ENCODE measurements at places on chromosomes 2 and 18.
A peak's percentile ranks its signal among the peaks of the same experiment; 100 is the strongest.

DNA sequence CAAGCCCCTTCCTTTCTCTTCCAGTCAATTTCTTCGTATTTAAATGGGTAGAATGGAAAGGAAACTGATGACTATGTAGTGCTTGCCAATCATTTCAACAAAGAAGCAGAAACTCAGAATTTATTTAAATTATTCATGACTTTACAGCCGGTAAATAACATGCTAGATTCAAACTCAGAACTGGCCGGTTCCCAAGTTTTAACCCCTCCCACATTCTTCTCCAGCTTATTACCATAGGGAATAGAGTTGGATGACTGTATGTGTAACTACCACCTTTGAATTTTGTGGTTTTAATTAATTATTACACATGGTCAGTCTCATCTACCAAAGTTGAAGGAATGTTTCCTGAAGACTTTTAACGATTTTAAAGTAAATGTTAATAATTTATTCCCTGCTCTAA is 819.3 kb upstream of the LRATD1 start:
- no peak for DNase-seq

GRCh38 chr2:119059287-119059686 is 99.3 kb downstream of the C1QL2 start:
- DNase-seq: no peak

GRCh38 chr2:54522624-54523281 is 66.6 kb downstream of the SPTBN1 start:
- DNase-seq: peak; percentile 62

DNA sequence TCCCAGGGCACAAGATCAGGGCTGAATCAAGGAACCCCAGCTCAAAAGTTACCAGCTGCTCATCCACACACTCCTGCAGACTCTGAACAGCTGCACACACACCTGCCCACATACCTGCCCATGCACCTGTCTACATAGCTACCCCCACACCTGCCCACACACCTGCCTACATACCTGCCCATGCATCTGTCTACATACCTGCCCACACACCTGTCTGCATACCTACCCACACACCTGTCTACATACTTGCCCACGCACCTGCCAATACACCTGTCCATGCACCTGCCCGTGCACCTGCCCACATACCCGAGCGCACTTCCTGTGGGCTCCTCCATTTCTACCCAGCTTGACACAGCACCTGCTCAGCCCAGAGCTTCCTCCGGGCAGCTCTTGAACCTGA is 122.8 kb upstream of the AGAP1 start:
- DNase-seq: no peak

- no peak for DNase-seq
Observed at GRCh38 chr2:42180300-42180699, 11.1 kb downstream of the EML4 start.

DNA sequence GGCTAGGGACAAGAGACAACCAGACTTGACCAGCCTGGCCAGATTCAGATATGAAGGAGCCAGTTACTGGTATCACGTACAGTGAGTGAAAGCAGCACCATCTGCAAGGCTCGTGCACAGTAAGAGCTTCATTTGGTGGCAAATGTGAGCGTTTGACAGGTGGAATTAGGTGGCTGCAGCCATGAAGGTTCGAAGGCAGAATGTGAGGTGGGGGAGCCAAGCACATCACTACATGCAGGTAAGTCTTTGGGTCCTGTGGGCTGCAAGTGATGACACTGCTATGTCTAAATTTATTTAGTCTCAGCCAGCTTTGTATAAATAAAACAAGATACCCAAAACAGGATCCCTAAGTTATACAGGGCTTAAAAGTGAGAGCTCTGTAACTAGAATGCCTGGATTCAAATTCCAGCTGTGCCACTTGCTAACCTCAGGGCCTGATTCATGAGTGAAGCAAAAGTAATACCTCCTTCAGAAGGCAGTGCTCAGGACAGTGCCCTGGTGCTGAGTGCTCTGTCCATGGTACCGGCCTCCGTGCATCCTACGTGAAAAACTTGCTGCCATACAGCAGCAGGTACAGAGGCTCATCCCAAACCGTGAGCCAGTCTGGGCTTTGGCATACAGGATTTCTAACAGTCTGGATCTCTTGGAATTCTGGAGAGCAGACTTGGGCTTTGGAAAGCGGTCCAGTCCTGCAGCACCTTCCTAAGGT is 18.6 kb downstream of the DDX18 start:
- DNase-seq: peak; percentile 34

DNA sequence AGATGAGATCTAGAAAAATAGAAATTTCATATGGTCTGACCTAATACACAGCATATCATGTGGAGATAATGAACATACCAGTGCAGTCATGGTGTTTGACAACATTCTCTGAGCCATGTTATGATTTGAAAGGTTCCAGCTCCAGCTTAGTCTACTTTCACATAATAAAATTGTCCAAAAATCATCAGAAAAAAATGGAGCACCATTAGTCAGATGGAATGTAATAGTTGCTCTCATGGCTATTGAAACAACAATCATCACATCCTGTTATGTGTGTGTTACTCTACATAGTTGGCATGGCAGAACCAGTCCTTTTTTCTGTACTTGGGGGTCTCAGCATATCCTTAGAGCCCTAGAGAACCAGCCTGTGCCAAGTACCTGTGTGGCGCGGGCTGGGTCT is 678.9 kb upstream of the FANCL start:
- DNase-seq: no peak

DNA sequence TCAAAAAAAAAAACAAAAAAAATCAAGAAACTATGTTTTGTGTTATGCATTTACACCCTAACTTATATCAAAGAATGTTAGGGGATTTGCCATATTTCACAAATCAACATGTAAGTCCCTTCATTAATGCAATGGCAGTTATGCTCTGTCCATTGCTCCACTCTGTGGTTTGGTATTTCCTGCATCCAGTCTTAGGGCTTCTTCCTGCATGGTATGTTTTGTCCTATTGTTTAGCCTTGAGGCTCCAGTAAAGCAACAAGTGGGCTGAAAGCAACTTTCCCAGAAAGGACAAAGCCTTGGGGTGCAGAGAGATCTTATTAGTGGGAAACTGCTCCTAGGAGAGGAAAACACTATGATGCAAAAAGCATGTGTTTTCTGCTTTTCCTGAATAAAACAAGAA is 474.1 kb downstream of the IRS1 start:
- DNase-seq: no peak

GRCh38 chr2:45171136-45171501 is 161.9 kb upstream of the SIX2 start:
- DNase-seq: no peak

- DNase-seq: peak; percentile 26
Observed at GRCh38 chr18:5543773-5544389, at the start of gene EPB41L3. Gene EPB41L3 (minus strand): TSS chr18:5543997. CDS start chr18:5489183, 54,814 bp downstream.

DNA sequence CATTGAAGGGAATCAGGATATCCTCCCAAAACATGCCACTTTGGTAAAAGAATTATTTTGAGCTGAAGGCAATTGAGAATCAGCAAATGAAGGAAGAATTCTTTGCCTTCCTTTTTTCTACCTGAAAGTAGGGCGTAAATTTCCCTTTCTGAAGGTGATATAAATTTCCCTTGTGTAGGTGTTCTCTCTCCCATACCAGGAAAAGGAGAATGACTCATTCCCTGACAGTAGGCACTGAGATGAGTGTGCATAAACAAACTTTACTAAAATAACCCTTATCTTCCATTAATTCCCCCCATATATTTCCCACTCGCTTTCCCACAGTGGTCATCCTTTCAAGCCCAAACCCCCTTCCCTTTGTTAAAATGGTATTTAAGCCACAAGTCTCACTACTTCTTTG is 1339.0 kb downstream of the LRP1B start:
- DNase-seq: no peak

- no peak for DNase-seq
Observed at GRCh38 chr2:203167751-203168150, 71.1 kb upstream of the CYP20A1 start.

DNA sequence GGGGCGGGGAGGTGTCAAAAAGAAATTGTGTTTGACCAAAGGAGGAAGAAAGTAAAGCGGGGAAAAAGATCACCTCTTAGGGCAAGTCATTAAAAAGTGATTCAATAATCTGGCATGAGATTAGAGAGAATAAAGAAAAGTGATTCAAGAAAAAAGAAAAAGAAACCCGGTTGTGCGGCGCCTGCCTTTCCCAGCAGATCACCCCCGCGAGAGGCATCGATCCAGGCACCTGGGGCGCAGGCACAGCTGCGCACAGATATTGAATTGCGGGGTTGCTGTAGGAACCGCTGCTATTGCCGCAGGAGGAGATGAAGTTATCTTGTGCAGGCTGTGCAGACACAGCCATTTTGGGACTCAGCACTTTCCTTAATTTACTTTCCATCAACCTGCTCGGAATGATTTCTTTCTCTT is 71.2 kb downstream of the PLB1 start:
- no peak for DNase-seq

- DNase-seq: no peak
Observed at GRCh38 chr2:41886145-41886664, 161.6 kb upstream of the PKDCC start.

GRCh38 chr2:232341739-232342126 is 36.8 kb upstream of the ALPP start:
- no peak for DNase-seq

GRCh38 chr2:232290668-232291067 is 87.9 kb upstream of the ALPP start:
- DNase-seq: no peak

- no peak for DNase-seq
Observed at GRCh38 chr18:26332991-26333390, 106.7 kb downstream of the TAF4B start.

- DNase-seq: no peak
Observed at GRCh38 chr2:15449556-15450236, 111.4 kb downstream of the NBAS start.

DNA sequence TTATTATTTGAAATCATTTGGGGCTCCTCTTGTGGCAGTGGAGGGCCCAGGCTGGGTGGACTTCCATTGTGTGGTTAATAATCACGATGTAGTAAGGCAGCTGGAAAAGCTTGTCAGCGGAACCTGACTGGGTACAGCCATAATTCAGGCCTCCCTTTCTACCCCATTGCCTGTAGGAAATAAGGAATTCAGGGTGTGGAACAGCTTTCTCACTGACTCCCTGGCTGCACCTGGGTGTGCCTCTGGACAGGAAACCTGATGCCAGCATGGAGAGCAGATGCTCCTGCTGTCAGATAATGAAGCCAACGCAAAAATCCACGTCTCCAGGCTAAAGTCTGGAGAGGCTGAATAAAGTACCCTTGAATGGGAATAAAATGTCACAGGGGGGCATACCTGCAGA is 44.2 kb downstream of the LYPD6B start:
- DNase-seq: no peak

- no peak for DNase-seq
Observed at GRCh38 chr2:30798536-30798991, 8.7 kb downstream of the CAPN13 start.

DNA sequence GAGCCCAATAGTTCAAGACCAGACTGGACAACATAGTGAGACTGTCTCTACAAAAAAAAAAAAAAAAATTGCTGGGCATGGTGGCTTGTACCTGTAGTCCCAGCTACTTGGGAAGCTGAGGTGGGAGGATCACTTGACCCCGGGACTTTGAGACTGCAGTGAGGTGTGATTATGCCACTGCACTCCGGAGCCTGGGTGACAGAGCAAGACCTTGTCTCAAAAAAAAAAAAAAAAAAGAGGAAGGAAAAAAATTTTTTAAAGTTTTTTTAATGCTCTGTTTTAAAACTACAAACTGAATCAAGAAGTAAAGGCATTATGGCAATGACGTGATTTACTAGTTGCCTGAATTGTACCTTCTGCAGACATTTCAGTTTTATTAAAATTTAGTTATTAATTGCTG is 54.5 kb upstream of the ZDBF2 start:
- DNase-seq: no peak

GRCh38 chr2:174013315-174013751 is 48.2 kb upstream of the SP3 start:
- DNase-seq: no peak

DNA sequence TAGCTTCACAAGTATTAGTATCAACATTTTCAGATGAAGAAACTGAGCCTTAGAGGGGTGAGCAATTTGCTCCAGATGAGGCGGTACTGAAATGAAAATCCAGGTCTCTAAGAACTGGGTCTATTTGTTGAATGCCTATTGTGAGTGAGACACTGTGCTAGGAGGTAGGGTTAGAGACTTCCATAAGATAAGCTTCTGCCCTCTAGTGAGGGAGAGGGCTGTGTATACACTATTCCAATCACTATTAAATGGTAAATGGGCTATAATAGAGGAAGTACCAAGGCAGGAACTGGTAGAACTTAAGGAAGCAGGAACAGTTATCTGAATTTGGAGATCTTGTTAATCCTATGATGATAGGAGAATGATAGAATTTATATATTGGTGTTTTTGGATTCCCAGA is 23.6 kb upstream of the GLS start:
- DNase-seq: no peak

DNA sequence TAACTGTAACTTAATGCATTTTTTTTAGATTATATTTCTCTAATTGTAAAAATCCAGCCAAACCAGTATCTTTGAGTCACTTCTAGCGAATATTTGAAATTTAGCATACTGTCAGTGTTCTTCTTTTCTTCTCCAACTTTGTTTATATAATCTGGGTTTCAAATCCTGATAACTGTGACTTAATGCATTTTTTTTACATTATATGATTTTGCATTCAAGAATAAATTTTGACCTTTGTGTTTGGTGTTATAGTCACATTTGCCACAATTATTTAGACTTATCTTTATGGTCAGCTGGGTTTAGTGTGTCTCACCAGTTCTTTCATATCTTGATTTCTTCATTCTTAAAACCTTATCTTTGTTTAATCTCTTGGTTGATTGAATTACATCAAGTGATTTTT is 345.7 kb downstream of the SLC4A3 start:
- no peak for DNase-seq

- peak; percentile 43 for DNase-seq
Observed at GRCh38 chr18:35386600-35387100, 9.5 kb upstream of the ZNF396 start.

DNA sequence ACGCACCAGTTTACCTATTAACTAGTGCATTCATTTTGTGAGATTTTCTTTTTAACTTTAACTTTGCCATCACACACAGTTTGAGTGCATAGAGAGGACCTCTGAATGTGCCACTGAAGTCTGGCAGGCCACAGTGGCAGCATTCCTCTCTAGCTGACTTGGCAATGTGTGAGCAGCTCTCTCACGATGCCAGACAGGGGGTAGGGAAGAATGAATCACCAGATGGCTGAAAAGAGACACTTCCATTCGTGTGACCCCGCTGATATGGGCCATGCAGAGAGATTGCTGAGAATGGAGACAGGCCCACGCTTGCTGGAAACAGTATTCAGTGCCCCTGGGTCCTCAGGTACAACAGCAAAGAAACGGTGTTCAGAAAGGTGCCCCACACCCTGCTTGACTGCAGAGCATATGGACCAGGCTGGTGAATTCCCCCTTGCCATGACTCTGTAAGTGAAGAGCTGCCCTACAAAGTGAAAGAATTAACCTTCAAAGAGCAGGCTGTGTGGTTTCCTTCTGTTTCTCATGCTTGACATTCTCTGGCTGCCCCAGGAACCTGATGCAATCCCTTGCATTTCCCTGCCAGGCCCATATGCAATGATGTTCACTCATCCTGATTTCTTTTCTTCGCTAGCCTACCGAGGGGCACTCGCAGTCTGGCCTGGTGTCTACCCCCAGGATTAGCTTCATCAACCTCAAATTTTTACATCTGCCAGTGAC is 236.1 kb downstream of the CDH20 start:
- no peak for DNase-seq

- DNase-seq: no peak
Observed at GRCh38 chr18:5253910-5254309, 41.6 kb downstream of the ZBTB14 start.

- DNase-seq: no peak
Observed at GRCh38 chr2:45218931-45219339, 209.7 kb upstream of the SIX2 start.

- DNase-seq: no peak
Observed at GRCh38 chr18:25736516-25736915, 353.9 kb downstream of the SS18 start.

- DNase-seq: no peak
Observed at GRCh38 chr2:146527166-146527565, 1317.7 kb upstream of the ACVR2A start.

All from activated T-cell treated with anti-CD3 and anti-CD28 coated beads, Interleukin-2, amount 50 U/mL, for 1 hour (primary cell).